ENCODE measurements at places on chromosomes 11 and 22. TPM values are rescaled to one million over a fixed set of nuclear protein-coding genes. Genes with fewer than 3 reads are reported as not detected.

Gene KRTAP5-1
- 1.2 TPM for total RNA-seq

Gene KRTAP5-10
- 5.9 TPM for total RNA-seq

Gene NOX4
- total RNA-seq = 0.91 TPM

Gene C11orf65
- total RNA-seq = 0.30 TPM

Gene RPS6KA4
- total RNA-seq = 46.0 TPM

Gene OPCML
- not detected for total RNA-seq

Gene C11orf91
- not detected for total RNA-seq

All from suprapubic skin (tissue), 4 donors.